ENCODE measurements at places on chromosomes 11 and 22. TPM values are rescaled to one million over a fixed set of nuclear protein-coding genes. Genes with fewer than 3 reads are reported as not detected.

- DNase-seq = no peak
Observed at GRCh38 chr11:16997624-16998023, 16.6 kb downstream of the PLEKHA7 start.

The B3GAT1 gene
- total RNA-seq = 0.22 TPM

The XKR3 gene
- total RNA-seq = not detected

- no peak for DNase-seq
Observed at GRCh38 chr22:45483319-45483718, 19.4 kb upstream of the FBLN1 start.

GRCh38 chr11:26993965-26994457, at the start of gene FIBIN:
FIBIN (plus strand) TSS chr11:26994112; CDS start chr11:26994527, 415 bp downstream.
- DNase-seq = no peak

Data from CD4-positive, alpha-beta T cell (primary cell).